ENCODE measurements at places on chromosomes 2 and 18.
A peak's percentile ranks its signal among the peaks of the same experiment; 100 is the strongest.

GRCh38 chr2:88071365-88071764 lies 3.7 kb downstream of the SMYD1 start:
- no peak for DNase-seq

- no peak for DNase-seq
Observed at GRCh38 chr2:7984693-7985353, 697.0 kb upstream of the ID2 start.

DNA sequence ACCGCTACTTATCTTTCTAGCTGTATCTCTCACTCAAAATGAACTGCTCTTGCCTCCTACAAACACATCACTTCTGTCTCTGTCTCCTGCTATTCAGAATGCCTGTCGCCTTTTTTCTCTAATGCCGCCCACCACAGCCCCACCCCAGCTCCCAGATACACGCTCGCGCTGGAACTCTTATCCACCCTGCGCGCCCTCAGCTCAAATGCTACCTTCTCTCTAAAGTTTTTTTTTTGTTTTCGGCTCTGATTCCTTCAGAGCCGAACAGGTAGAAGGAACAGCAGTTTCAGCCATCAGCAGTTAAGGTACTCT lies 3.9 kb upstream of the SOS1 start:
- no peak for DNase-seq

DNA sequence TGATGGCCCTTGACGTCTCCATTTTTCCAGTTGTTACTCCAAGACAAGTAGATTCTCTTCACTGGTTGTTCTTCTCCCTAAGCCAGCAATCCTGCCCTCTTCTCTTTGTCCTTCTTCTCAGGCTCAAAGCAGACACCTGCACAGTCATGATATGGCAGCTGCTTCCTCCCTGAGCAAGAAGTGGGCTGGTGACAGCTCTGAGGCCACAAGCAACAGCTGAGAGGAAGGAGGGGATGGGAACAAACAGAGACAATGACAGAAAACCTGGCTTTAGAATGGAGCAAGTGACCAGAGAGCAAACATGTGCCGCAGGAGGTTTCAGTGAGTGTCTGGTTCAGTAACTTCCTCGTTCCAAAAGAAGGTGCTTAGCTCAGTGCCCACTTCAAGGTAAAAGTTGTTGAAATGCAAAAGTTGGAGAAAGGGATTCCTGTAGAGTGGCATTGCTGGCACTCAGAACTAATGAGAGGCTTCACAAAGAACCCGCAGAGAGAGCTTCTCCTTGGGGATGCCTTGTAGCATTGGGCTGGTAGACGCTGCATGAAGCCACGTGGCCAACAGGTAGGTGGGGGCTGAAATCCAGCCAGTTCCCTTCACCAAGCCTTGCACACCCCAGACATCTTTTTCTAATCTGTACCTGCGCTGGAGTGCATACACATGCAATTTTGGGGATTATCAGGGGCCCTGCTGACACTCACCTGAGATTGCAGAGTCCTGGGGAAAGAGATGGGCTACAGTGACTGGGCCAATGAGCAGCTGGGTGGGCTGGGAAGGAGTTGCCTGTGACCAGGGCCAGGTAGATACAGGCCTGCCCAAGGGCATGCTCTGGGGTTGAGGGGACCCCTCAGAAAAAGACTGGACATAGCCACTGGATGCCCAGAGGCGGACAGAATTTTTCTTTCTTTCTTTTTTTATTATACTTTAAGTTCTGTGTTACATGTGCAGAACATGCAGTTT lies 153.3 kb upstream of the RAB12 start:
- no peak for DNase-seq

DNA sequence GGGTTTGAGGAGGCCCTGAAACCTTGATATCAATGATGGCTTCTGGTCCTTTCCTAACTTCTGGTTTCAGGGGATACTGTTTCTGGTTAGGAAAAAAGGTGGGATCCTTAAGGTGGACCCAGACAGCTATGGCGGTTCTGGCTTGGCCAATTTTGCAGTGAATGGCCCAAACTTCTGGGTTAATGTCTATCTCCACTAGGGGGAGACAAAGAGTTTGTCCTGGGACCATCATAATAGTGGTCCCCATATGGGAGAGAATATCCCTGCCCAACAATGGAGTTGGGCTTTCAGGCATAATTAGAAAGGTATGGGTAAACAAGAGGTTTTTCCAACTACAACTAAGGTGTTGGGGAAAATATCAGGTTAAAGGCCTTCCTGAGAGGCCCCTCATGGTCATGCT lies 273.5 kb downstream of the CALCRL start:
- DNase-seq = no peak

- no peak for DNase-seq
Observed at GRCh38 chr18:1102848-1103247, 198.2 kb downstream of the ADCYAP1 start.

- no peak for DNase-seq
Observed at GRCh38 chr2:174518395-174518794, 31.6 kb upstream of the GPR155 start.

GRCh38 chr2:209942936-209943605 lies 59.4 kb upstream of the RPE start:
- DNase-seq = no peak

DNA sequence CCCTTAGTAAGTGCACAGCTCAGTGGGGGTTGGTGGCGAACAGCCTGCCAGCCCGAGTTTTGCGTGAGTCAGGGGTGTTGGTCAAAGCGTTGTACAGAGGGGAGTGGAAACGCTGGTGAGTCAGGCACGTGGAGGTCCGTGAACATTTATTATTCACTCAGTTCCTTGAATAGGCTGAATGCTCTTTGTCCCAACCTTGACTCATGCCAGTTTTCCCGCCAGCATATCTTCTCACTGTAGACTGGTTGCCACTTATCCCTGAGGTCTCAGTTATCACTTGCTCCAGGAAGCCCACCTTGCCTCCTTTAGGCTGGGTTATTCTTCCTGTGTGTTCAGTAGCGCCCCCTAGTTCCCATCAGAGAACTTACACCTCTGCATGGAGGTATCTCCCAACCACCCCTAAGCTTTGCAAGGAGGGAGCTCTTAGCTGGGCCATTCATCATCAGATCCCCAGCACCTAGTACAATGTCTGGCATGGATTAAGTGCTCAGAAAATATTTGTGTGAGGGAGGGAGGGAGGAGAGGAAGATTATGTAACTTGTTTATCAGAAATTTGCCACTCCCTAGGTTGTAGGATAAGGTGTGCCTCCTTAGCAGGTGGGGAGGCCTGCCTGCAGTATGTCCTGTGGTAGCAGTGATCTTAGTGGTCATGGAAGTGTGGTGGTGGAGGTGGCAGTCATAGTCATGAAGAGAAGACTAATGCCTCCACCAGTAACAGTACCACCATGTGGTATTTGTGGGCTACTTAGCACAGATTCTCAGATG lies 72.1 kb downstream of the CABLES1 start:
- no peak for DNase-seq

DNA sequence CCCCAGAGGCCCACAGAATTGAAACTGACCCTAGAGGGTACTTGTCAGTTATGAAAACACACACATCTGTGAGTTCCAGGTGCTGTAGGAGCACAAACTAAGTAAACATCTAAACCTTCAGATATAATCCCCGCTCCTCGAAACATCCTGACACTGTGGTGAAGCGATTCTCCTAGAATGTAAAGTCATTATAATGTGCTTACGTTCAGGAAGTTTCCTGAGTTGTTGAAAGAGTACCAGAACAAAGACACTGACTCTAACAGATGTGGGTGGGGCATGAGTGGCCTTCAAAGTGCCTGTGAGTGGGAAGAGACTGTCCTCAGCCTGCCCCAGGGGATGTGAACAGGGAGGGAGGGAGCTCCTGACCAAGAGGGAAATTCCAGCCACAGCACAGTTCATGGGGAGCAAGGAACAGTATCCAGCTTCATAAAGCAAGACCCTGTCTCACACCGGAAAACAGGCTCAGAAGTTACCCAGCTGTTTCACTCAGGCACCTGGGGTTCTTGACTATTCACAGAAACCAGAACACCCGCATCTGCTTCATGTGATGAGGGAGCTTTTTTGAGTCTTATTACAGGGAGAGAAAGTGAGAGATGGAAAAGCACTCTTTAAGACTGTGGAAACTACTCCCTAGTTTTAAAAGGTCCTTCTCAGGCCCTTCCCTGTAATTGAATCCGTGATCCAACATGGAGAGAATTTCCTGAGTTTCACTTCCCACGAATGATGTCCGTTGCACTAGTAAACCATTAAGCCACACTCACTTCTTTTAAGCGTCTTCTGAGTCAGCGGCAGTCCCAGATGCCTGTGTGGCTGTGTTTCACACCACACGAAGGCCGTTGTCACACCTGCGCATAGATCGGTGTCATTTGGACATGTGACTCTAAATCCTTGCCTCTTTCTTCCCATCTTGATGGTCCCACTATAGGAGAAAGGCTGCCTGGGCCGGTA lies 88.6 kb upstream of the EML6 start:
- no peak for DNase-seq

- DNase-seq = no peak
Observed at GRCh38 chr2:98455494-98455976, 10.9 kb downstream of the INPP4A start.

DNA sequence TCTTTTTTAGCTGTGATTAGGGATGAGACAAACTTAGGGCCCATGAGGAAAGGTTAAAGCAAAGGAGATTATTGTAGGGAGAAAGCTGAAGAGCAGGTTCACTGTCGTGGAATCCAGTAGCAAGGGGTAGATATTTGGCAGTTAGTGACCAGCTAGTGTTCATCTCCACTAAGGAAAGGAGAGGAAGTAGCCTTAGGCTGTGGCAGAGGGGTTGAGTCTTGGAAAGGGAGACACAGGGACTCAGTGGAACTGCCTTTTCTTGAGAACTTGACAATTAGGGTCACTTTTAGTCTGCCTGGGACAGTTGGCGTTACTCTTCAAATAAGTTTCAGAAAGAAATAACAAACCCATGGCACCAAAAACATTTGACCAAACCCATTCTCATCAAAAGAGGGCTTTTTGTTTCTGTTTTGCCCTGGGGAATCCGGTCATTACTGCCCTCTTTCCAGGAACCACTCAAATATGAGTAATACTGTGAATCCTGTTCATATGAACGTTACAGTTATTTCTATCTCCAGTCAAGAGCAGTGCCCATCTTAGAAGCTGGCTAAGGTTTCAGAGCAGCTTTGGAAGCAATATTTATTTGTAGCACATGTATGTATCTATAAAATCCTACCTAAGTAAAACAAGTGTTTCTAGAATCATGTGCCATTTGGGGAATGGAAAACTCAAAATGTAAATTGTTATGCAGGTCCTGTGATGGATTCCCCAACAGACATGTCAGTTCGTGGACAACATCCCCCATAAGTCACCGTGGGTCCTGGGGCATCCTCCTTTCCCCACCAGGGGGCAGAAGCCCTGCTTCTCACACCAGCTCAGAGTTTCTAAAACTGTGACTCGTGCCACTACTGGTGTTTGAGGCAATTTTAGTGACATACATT lies 77.3 kb upstream of the PHLPP1 start:
- no peak for DNase-seq

- DNase-seq = no peak
Observed at GRCh38 chr2:119414894-119415293, 16.8 kb upstream of the TMEM37 start.

- no peak for DNase-seq
Observed at GRCh38 chr2:240585681-240586197, 795 bp upstream of the CAPN10 start.

DNA sequence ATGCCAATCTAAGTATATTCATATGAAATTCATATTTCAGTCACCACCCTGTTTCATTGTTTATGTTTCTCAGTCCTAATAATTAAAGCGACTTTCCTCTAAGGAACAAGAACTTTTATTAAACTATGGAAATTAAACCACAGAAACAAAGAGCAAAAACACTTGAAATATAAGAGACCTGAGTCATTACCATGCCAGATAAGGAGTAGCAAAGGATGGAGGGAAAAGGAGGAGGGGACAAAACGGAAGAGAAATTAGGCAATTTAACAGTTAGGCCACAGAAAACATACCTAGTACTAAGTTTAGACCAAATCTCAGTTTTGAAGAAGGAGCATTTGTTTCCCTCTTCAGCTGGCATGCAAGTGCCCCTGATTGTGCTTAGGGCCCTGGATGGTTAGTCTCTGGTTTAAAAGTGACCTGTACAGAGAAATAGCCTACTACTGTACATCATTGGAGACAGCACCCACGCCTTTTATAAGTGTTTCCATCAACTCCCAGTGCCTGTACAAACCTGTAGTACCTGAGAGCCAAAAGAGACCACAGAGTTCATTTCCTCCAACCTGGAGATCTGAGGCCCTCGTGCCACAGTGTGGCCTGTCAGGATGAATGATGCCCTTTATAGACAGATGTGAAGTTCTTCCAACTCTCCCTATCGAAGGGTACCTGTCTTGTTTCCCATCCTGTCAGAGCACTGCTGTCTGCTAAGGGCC lies 74.5 kb downstream of the SPATS2L start:
- no peak for DNase-seq

DNA sequence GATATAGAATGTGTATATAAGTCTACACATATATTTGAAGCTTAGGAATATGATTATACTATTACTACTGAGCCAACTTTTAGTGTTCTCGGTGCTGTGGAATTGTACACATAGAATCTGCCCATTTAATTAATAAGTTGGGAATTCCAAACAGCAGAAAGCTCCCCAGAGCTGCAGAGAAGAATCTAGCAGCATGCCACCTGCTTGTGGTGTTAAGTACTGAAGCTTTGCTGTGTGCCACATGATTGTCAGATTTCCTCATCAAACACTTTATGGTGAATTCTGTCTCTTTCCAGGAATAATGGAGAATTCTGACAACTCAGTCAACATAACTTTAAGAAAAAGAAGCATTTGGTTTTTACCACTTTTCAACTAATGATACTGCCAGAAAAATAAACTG lies 117.8 kb downstream of the WDSUB1 start:
- DNase-seq = no peak

- peak; percentile 68 for DNase-seq
Observed at GRCh38 chr18:32373995-32374394, 96.7 kb downstream of the GAREM1 start.

- no peak for DNase-seq
Observed at GRCh38 chr2:188573453-188573852, 281.8 kb downstream of the GULP1 start.

GRCh38 chr2:853203-853870 lies 97.3 kb upstream of the SNTG2 start:
- no peak for DNase-seq

Data from renal cortex interstitium (tissue), 15 donors.